GM03348 (cell line): ENCODE measurements at places on chromosomes 3 and 15.

DNA sequence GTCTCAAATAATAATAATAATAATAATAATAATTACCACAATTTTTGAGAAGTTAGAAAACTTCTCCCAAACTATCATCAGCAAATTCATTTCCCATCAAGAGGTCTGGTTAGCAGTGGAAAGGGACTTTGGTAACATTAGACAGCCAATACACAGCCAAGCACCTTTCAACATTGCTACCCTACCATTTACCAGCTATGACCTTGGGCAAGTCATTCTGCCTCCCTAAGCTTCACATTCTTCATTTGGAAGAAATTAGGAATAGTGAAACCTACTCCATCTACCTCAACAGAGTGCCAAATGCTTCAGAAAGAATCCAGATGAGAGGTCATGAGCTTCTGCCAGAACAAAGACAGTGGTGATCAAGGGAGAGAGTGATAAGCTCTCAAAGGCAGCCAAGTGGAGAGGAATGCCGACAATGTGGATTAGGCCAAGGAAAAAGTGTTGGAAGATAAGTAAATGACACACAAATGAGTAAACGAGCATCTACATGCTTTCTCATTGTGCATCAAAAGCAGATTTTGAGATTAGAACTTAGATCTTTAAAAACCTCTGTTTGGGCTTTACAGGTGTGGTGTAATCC, 42.9 kb upstream of the LPP start:
- peak; percentile 10 for DNase-seq

DNA sequence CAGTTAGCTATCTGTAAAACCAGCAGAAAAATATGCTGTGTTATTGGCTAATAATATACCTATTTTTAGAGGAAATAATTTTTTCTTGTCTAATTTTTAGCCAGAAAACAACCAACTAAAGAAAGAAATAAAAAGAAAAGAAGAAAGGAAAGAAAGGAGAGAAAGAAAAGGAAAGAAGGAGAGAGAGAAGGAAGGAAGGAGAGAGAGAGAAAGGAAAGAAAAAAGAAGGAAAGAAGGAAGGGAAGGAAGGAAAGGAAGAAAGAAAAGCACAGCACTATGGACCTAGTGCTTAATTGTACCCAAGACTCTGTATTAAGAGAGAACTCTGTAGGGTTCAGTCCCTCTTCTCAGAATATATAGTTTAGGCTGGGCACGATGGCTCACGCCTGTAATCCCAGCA, 3.3 kb upstream of the PAQR9 start:
- DNase-seq, result no peak

GRCh38 chr15:45637552-45638033, 2.8 kb downstream of the SQOR start:
- DNase-seq, result peak; percentile 68

GRCh38 chr3:16477056-16477455, 36.4 kb downstream of the RFTN1 start:
- DNase-seq, result no peak

DNA sequence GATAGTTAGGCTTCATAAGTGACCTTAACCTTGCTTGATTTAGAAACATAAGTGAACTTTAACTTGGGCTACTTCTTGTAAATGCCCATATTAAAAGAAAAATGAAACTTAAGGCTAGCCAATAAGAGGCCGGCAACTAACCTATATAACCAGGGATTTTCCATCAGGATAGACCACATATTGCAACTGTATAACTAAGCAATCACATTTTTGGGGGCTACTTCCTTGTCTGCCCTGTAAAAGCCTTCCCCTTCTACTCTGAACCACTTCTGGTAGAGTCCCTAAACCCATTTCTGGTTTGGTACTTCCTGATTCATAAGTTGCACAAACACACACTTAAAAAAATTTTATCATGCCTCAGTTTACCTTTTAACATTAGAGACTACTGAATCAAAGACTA, 150.9 kb upstream of the UBE2E2 start:
- no peak for DNase-seq

DNA sequence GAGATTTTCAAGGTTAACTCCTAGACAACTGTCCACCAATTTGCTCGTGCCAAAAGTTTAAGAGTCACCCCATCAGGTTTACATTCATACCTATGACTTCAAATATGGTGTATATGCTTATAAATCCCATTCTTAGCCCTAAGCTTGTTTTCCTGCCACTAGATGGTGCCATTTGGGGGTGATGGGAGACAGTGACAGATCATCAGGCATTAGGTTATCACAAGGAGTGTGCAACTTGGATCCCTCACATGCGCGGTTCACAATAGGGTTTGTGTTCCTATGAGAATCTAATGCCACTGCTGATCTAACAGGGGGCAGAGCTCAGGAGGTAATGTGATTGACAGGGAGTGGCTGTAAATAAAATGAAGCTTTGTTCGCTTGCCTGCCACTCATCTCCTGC, 182.7 kb downstream of the CNTN6 start:
- no peak for DNase-seq

DNA sequence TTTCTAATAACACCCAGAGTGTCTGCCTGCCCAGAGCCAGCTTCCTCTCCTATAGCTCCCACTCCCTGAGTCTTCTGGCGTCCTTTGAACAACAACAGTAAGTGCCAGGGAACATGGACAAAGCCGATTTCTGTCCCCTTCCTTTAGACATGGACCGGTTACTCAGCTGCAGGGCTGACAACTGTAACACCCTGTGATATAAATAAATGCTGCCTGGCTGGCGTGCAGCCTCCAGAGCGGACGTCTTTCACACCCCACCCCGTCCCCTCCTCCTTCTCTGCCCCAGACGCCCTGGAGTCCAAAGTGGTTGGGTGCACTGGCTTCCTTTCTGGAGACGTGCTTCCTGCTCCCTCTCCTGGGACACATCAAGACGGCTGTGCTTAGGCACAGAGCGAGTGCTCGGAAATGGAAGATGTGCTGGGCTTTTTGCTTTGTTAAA, 281.9 kb upstream of the LRRFIP2 start:
- DNase-seq, result peak; percentile 66

- DNase-seq, result peak; percentile 5
Observed at GRCh38 chr3:20564966-20565365, 379.0 kb upstream of the SGO1 start.

GRCh38 chr3:9430733-9431132, 33.3 kb downstream of the SETD5 start:
- no peak for DNase-seq

GRCh38 chr3:152621006-152621868, 213.7 kb upstream of the P2RY1 start:
- DNase-seq, result no peak

DNA sequence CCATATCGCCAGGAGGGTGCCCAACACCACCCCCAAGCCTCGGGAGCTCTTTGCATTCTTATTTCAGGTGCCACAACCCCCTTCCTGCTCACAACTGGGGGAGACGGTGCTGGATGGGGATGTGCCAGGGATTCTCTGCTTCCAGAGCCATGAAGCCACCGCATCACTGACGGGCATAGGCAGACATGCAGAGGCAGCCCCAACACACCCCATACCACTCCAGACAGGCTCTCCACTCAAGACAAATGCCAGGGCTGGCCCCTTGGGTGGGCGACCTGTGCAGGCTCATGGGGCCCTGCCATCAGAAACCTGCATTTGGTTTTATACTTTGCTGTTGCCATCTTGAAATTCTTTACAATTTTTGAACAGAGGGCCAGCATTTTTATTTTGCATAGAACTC, 27.0 kb upstream of the TRPM1 start:
- DNase-seq, result no peak

GRCh38 chr3:145190761-145191160, 970.2 kb downstream of the PLOD2 start:
- DNase-seq, result no peak

GRCh38 chr3:160260587-160261270, 35.5 kb downstream of the C3orf80 start:
- DNase-seq, result peak; percentile 11

- DNase-seq, result no peak
Observed at GRCh38 chr3:57421336-57421735, 122.8 kb downstream of the DNAH12 start.

GRCh38 chr3:23442598-23443383, 239.7 kb downstream of the UBE2E2 start:
- no peak for DNase-seq

- DNase-seq, result peak; percentile 90
Observed at GRCh38 chr3:13655061-13655913, 106.4 kb downstream of the FBLN2 start.

- peak; percentile 35 for DNase-seq
Observed at GRCh38 chr15:38879909-38880471, 315.4 kb upstream of the RASGRP1 start.

- peak; percentile 37 for DNase-seq
Observed at GRCh38 chr3:106945435-106945834, 431.8 kb upstream of the CCDC54 start.

DNA sequence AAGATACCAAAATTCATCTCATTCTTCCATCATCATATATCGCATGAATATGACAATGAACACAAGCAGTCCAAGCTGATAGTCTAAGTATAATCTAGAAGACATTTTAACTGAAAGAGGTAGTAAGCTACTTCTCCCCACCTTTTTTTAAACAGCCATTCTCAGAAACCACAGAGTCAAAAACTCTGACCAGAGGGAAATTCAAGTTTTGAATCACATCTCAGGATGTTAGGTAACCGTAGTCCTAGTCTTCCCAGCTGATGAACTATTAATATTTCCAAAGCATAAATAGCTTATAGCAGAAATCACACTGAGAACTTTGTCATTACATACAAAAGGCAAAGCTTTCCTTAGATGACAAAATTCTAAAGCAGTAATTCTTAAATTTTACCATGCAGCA, 25.8 kb downstream of the NPTN start:
- DNase-seq, result no peak

- DNase-seq, result peak; percentile 50
Observed at GRCh38 chr3:38397320-38397719, 50.7 kb downstream of the XYLB start.

DNA sequence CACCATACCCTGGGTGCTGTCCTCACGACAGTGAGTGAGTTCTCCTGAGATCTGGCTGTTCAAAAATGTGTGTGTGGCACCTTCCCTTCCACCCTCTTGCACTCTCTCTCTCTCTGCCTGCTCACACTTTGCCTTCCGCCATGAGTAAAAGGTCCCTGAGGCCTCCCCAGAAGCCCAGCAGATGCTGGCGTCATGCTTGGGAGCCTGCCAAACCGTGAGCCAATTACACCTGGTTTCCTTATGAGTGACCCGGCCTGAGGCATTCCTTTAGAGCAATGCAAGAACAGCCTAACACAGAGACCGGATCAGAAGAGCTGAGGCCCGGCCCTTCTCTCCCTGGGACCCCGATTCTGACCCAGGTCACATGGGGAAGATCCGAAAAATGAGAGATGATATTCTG, 15.4 kb downstream of the TMEM44 start:
- DNase-seq, result no peak

DNA sequence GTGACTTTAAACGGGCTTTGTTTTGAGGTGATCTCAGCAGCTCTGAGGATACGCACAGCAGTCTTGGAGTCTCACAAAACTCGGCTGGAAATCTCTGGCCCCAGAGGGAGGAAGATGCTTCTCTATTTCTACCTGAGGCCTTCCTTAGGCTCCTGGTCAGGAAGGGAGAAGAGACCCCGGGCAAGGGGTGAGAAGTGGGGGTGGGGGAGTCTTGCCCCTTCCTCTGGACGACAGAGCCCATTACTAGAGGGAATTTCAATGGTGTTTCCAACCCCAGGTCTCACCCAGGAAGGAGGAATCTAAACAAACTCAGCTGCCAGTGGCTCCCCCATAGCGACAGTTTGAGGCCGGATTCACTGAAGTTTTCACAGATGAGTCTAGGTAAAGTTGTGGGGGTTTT, 37.4 kb upstream of the PCSK6 start:
- no peak for DNase-seq

- peak; percentile 65 for DNase-seq
Observed at GRCh38 chr15:68204776-68205557, at the start of gene CALML4. Gene CALML4 (minus strand): TSS chr15:68205332. CDS start chr15:68205247, 85 bp downstream.

- DNase-seq, result no peak
Observed at GRCh38 chr15:42289166-42289565, 15.9 kb upstream of the TMEM87A start.

DNA sequence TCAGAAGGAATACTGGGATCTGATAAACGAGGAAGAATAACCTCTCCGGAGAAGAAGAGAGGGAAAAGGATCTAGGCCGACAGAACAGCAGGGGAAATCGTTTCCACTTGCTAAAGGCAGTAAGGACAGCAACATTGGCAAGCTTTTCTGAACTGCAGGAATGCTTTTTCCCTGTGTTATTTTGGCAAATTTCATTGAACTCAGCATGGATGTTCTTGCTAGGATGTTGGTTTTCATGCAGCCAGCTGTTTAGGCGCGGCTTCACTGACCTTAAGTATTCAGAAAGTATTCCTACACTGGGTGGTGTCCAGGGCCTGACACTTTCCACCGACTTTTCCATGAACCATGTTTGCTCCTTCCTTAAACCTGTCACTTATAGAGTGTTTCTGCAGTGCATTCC, 489.7 kb downstream of the CNTN3 start:
- no peak for DNase-seq

DNA sequence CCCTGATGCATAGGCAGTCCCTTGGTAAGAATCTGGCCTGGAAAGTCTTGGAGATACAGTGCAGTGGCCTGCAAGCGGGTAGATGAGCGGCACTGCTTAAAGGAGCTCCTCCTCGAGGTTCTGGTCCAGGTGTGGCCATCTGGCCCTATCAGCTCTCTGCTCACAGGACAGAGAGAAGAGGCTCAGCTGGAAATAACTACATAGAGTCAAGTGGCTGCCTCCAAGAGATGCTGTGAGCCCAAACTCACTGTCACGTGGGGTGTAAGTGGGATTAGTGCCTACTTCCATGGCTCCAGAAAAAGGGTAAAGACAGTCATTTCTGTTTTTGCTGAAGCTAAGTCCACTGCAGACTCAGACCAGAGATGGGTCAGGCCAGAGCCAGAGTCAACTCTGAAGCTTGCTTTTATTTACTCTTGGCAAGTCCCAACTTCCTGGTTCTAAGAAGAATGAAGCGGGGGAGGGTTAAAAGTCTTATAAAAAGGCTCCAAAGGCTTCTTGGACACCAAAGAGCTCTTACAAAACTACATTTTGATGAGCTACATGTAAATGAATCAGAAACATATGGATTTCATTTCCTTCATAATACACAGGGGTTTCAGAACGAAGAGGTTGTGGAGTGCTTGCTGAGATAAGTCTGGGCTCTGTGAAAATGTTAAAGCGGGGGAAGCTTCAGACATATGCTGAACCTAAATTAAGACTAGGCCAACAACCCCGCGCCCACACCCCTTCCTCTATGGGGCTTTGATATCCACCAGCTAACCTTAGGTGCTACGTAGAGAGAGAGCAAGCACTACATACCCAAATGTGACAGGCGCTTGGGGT, 77.1 kb downstream of the PDZRN3 start:
- DNase-seq, result peak; percentile 74

- DNase-seq, result no peak
Observed at GRCh38 chr15:78090422-78091063, 1.8 kb upstream of the SH2D7 start.

GRCh38 chr15:62109437-62109836, 42.7 kb downstream of the C2CD4A start:
- DNase-seq, result no peak

GRCh38 chr15:69457304-69458280, 5.0 kb downstream of the RPLP1 start:
- no peak for DNase-seq

GRCh38 chr15:79641841-79642240, 209.7 kb downstream of the MINAR1 start:
- DNase-seq, result peak; percentile 33
